Activated T-cell treated with anti-CD3 and anti-CD28 coated beads, Interleukin-2, amount 50 U/mL, for 24 hours (primary cell): ENCODE measurements at places on chromosomes 2 and 18.

- H3K4me1 ChIP-seq = peaks cover 52% of the 10 kb centered on the region
- peak overlapping the region; percentile 47 for H3K27ac ChIP-seq
- H3K27me3 ChIP-seq = no peaks in the 10 kb centered on the region
These were observed 69.1 kb upstream of the CTLA4 start for GRCh38 chr2:203798296-203799087.

GRCh38 chr2:133732059-133732458, 163.8 kb upstream of the NCKAP5 start:
- no peaks in the 10 kb centered on the region for H3K27me3 ChIP-seq
- no peak overlapping the region for H3K4me3 ChIP-seq
- DNase-seq = no peak
- H3K27ac ChIP-seq = no peak overlapping the region
- no peaks in the 10 kb centered on the region for H3K36me3 ChIP-seq
- H3K4me1 ChIP-seq = no peaks in the 10 kb centered on the region

DNA sequence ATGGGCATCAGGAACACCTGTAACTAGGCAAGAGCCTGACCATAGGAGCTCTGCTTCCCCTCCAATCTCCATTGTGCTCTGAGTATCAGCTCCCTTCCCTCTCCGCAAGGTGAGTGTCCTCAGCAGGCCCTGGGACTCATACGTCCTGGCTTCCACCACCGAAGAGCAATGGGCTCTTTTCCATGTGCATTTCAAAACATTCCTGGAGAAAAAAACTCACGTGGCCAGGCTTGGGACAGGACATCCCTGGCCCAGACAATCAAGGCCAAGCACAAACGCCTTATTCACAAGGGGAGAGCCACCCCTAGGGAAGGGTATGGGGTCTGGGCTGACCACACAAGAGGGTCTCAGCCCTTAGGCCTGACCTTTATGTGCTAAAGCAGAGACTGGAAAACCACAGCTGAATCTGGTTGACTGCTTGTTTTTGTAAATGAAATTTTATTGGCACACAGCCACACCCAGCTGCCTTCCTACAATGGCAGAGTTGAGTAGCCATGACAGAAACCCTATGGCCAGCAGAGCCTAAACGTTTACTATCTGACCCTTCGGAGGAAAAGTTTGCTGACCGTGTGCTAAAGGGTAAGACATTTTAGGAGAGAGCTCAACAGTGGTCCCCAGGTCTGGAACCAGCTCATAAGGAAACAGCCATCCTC, 175.7 kb upstream of the ARL4C start:
- DNase-seq = no peak
- H3K4me3 ChIP-seq = no peak overlapping the region
- peaks cover 18% of the 10 kb centered on the region for H3K27me3 ChIP-seq

- H3K36me3 ChIP-seq = no peaks in the 10 kb centered on the region
- DNase-seq = no peak
- peaks cover 3% of the 10 kb centered on the region for H3K27me3 ChIP-seq
These were observed 120.0 kb upstream of the FHL2 start for GRCh38 chr2:105518897-105519296.

DNA sequence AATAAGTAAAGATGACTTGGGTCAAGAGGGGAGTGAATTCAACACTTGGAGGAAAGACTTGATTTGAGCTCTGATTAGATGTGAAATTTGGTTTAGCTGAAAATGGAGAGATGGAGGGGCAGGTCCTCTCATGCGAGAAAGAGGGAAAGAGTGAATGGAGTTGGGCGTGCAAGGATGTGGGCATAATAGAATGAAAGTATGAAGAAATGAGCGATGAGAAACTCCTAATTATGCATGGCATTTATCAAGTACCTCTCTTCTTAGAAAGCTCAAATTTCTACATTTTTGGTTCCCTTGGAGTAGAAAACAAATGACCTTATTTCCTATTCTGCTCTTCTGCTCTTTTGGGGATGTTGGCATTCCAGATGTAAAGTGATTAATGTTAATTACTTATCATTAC, 161.5 kb downstream of the PHLPP1 start:
- DNase-seq = no peak
- H3K36me3 ChIP-seq = no peaks in the 10 kb centered on the region
- H3K4me3 ChIP-seq = no peak overlapping the region
- H3K27me3 ChIP-seq = no peaks in the 10 kb centered on the region

DNA sequence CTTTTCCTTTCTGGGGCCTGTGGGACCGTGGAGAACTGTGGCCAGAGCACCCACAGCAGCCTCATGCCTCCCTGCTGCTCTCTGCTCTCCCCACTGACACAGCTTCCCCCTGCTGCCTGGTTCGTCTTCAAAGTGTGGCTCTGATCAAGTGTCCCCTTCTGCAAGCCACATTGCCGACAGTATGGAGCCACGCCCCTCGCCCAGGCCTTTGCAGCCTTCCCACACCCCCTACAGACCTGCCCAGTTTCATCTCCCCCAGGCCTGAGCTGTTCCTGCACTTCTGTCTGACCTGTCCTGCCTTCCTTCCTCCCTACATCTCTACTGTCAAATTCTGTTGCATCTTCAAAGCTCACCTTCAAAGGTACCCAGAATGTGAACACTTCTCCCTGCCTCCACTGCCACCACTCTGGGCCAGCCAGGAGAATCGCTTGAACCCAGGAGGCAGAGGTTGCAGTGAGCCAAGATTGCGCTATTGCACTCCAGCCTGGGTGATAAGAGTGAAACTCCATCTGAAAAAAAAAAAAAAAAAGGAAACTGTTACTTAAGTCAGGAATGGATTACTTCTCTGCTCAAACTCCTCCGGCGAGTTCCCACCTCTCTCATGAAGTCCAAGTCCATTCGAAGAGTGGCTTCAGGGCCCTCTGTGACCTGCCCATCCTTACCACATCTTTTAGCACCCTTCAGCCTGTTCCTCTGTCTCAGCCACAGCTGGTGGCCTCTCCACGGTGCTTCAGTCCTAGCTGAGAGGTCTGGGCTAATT, 29.0 kb upstream of the CATIP start:
- no peak overlapping the region for H3K27ac ChIP-seq
- peaks cover 10% of the 10 kb centered on the region for H3K27me3 ChIP-seq
- DNase-seq = no peak
- no peak overlapping the region for H3K4me3 ChIP-seq
- peaks cover 27% of the 10 kb centered on the region for H3K4me1 ChIP-seq

DNA sequence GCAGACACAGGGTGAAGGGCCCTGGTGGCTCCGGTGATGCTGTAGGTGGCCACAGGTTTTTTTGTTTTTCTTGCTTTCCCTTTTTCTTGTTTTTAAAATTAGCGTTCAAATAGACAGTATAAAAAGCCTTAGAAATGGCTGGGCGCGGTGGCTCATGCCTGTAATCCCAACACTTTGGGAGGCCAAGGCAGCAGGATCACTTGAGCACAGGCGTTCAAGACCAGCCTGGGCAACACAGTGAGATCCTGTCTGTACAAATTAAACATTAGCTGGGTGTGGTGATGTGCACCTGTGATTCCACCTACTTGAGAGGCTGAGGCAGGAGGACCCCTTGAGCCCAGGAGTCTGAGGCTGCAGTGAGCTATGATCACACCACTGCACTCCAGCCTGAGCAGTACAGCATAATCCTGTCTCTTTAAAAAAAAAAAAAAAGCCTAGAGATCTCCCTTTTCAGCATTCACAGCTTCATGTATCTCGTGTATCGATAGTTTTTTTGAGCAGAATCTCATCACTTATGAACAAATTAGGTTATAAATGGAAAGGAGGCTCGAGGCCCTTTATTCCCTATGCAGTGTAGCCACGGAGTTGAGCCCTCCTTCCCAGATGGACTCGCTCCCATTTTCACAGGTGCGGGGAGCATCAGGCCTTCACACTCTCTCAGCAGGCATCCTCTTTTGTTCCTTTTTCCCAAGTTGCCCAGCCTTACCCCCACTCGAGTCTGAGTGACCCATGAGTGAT, 50.8 kb downstream of the EMILIN2 start:
- peaks cover 28% of the 10 kb centered on the region for H3K4me1 ChIP-seq
- H3K27ac ChIP-seq = no peak overlapping the region
- no peak overlapping the region for H3K4me3 ChIP-seq
- peaks cover 2% of the 10 kb centered on the region for H3K36me3 ChIP-seq
- H3K27me3 ChIP-seq = no peaks in the 10 kb centered on the region

- DNase-seq = no peak
- H3K27me3 ChIP-seq = peaks cover 10% of the 10 kb centered on the region
- H3K4me1 ChIP-seq = peaks cover 31% of the 10 kb centered on the region
- H3K4me3 ChIP-seq = peak overlapping the region; percentile 87
- H3K27ac ChIP-seq = peak overlapping the region; percentile 88
These were observed 783 bp downstream of the BUB1 start for GRCh38 chr2:110677080-110677479.

- DNase-seq = no peak
- H3K4me3 ChIP-seq = no peak overlapping the region
- no peaks in the 10 kb centered on the region for H3K27me3 ChIP-seq
- no peak overlapping the region for H3K27ac ChIP-seq
- no peaks in the 10 kb centered on the region for H3K36me3 ChIP-seq
- no peaks in the 10 kb centered on the region for H3K4me1 ChIP-seq
These were observed 267.6 kb upstream of the THSD7B start for GRCh38 chr2:136497709-136498108.

GRCh38 chr2:226687641-226688253, 111.9 kb downstream of the IRS1 start:
- no peak for DNase-seq
- no peak overlapping the region for H3K4me3 ChIP-seq
- no peaks in the 10 kb centered on the region for H3K36me3 ChIP-seq

DNA sequence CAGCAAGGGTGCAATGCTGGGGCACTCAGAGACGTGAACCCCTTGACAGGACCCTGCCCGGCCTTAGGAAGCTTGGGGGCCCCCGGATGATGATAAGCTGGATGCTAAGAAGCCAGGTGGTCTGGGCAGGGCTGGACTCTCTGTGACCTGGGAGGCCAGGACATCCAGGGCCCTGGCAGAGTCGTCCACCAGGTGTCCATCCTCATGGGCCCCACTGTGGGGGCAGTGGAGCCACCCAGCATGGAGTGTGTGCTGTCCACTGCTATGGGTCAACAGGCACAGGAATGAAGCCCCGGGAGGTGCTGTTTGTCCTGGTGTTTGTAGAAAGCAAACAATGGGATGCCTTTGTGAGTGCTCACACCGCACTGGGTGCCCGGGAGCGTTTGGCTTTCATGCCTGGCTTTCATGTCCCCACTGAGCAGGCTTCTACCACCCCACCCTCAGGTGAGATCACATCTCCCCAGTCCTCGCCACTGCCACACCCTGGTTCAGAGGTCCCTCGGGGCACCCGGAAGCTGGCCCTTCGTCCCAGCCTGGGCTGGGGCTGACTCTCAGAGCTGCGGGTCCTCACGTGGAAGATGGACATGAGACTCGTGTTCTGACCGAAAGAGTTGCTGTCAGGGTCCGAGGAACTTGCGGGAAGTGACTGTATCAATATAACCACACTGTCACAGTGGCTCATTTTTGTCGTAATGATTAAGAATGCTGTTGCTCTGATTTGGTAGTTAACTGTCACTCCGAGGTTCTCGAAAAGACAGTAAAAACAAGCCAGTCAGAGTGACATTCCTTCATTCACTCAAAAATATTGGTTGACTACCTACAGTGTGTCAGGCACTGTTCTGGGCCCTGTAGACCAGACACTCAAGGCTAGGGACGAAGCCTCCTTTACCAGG, 53.3 kb downstream of the INHBB start:
- H3K27me3 ChIP-seq = peaks cover 8% of the 10 kb centered on the region
- H3K36me3 ChIP-seq = no peaks in the 10 kb centered on the region
- no peaks in the 10 kb centered on the region for H3K4me1 ChIP-seq
- no peak overlapping the region for H3K27ac ChIP-seq
- no peak overlapping the region for H3K4me3 ChIP-seq

DNA sequence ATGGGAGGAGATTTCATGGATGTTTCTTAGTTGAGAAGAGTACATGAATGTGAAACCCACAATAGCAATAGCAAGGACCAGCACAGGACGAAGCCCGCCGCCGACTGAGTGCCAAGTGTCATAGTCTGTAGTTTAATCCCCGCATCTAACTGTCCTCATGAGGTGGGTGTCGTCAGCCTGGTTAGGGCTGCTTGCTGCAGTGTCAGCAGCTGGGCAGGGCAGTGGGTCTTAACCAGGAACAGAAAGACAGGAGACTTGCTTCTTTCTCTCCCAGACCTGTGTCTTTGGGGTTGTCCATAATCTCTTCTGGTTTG, 146.6 kb downstream of the VAPA start:
- no peak for DNase-seq
- no peak overlapping the region for H3K4me3 ChIP-seq
- H3K27ac ChIP-seq = no peak overlapping the region

DNA sequence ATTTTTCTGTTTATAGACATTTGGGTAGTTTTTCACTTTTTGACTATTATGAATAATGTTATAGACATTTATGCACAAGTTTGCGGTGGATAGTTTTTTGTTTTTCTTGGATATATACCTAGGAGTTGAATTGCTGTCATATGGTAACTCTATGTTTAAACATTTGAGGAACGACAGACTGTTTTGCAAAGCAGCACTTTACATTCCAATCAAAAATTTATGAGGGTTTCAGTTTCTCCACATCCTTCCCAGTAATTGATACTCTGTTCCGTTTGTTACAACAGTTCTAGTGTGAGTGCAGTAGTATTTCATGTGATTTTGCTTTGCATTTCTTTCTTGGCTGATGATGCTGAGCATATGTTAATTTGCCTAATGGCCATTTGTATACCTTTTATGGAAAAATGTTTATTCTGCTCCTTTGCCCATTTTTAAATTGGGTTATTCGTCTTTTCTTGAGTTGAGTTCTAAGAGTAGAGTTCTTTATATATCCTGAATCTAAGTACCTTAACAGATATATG, 617.3 kb upstream of the LRATD1 start:
- DNase-seq = no peak
- H3K4me3 ChIP-seq = no peak overlapping the region
- no peaks in the 10 kb centered on the region for H3K27me3 ChIP-seq
- no peaks in the 10 kb centered on the region for H3K36me3 ChIP-seq
- H3K4me1 ChIP-seq = no peaks in the 10 kb centered on the region

GRCh38 chr2:16302431-16303272, 362.3 kb downstream of the MYCN start:
- no peak overlapping the region for H3K4me3 ChIP-seq
- no peak overlapping the region for H3K27ac ChIP-seq
- no peak for DNase-seq
- H3K27me3 ChIP-seq = peaks cover 11% of the 10 kb centered on the region

- H3K4me3 ChIP-seq = no peak overlapping the region
- no peak for DNase-seq
- H3K27ac ChIP-seq = no peak overlapping the region
- no peaks in the 10 kb centered on the region for H3K4me1 ChIP-seq
- H3K27me3 ChIP-seq = no peaks in the 10 kb centered on the region
- H3K36me3 ChIP-seq = no peaks in the 10 kb centered on the region
These were observed 67.5 kb downstream of the CDH20 start for GRCh38 chr18:61400716-61401115.

GRCh38 chr18:72849671-72850070, 18.1 kb downstream of the NETO1 start:
- no peak overlapping the region for H3K4me3 ChIP-seq
- no peak for DNase-seq
- no peaks in the 10 kb centered on the region for H3K4me1 ChIP-seq

DNA sequence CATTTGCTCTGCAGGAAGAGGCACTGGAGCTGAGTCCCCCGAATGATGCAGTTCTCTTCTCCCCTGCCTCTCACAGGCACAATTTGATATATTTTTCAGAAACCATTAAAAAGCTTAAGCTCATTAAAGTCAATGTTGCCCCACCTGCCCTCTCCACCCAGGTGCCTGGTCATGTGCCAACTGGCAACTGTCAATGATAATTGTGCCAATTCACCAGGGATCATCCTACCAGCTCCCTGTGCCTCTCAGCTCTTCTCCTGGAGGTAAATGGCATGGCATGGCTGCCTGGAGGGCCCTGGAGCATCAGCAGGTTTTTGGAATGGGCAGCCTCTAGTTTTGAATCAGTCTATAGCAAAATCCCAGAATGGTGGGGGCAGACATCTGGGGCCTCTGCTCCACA, 279.6 kb upstream of the ID2 start:
- H3K27ac ChIP-seq = no peak overlapping the region
- H3K36me3 ChIP-seq = no peaks in the 10 kb centered on the region
- DNase-seq = no peak
- no peak overlapping the region for H3K4me3 ChIP-seq
